NCI-H345 (cell line): ENCODE measurements at places on chromosomes 2 and 18.

- DNase-seq = no peak
Measured at GRCh38 chr2:100470898-100471514, 724 bp downstream of the NMS start.

DNA sequence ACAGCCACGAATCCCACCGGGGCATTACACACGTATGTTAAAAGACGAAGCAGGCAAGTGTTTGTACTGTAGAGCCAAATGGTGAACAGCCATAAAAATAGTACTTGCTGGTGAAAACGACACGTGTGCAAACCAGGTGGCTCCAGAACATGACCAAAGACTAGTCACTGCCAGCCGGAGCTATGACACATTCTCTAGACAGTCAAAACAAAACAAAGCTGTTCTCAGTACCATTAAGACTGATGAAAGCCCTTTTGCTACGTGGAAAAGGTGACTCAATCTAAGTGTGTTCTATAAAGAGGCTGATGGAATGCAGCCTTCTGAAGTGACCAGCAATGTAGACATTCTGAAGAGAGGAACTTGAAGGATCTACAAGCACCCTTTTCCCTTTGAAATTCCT is 367.7 kb upstream of the NETO1 start:
- no peak for DNase-seq

- DNase-seq = no peak
Measured at GRCh38 chr2:42932271-42933151, 140.1 kb upstream of the HAAO start.

GRCh38 chr18:8705961-8706790 is 820 bp downstream of the MTCL1 start:
- no peak for DNase-seq

DNA sequence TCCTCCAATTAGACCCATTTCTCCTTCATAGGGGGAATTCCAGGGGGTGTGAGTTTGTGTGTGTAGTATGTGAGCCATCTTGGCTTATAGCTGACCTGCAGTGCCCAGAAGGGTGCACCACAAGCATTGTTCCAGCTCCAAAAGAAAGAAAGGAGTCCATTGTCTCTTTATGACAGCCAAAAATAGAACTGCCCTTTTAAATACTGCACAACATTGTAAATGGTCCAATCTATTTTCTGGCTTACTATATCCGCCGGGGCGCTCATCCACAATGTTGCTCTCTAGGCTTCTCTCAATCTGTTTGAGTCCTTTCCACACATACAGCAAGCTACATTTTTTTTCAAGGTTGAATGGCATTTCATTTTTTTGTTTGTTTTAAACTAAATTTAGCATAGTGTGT is 517.5 kb downstream of the STK39 start:
- peak; percentile 64 for DNase-seq

DNA sequence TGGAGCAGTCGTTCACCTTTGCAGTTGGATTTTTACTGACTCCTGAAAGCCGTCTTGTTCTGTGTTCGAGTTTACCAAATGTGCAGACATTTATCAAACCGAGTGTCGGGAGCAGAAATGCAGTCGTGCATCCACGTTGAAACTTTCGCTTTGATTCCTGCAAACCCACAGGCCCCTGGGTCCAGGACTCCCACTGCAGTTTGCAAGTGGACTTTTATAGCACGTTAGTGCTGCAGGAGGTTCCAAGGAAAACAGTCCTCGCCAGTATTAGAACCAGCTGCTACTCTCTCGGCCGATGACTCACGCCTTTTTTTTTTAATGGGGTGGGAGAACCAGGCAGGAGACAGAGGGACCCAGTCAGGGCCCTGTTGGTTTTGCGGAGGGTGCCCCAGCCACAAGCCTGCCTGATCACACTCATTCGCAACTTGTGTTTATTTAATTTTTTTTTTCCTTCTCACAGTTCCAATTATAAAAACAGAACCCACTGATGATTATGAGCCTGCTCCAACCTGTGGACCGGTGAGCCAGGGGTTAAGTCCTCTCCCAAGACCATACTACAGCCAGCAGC is 90.1 kb downstream of the NFATC1 start:
- no peak for DNase-seq

DNA sequence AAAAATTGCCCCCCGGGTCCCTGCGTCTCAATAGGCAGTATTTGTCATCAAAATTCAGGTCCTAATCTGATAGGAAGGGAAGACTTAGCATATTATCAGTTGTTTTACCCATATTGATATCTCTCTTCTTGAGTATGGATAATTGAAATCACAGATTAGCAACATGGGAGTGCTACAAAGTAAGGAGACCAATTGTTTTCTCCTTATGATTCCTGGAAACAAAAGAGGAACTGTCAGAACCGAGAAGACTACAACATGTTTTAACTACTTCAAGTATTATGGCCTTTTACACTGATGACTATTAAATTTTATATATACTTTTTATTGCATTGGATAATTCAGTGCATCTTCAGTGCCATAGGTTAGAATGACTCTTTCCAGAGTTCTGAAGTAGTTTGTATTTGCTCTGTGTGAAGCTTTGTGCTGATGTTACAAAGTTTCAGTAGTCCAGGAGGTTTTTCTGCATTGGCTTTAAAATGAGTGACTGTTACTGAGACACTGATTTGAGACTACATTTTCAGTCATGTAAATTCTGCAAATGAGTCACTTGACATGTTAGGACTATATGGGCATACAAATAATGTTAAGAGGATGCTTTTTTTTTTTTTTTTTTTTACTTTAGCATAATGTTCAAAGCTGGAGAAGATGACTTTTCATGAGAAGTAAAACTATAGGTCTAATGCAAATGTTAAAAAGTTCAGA is 19.7 kb upstream of the TLK1 start:
- no peak for DNase-seq

DNA sequence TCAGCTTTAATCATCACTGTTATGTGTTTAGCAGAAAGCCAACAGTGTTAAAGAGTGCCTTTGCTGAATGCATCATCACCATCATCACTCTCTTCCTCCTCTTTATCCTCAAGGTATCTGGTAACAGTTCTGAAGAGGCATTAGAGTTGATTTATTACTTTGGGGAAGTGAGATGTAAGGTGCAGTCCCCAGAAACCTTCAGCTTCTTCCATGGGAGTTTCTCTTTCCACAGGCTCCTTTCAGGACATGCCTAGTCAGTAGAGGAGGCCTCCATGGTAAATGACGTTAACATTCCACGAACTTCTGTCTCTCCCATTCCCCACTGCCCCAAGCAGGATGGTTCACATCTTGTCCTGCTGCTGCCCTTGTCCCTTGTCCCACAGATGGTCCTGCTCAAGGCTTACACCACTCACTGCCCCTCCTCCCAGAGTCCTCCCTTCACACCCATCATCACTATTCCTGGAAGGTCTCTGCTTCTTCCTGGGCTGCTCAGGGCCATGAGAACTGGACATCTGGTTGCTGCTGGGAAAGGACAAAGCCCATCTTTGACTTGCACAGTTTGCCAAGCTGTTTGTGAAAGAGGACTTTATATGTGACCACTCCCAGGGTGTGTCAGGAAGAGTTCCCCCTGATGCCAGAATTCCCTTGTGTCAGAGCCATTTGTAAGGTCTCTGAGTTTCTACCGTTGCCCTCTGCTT is 5.3 kb upstream of the REG1A start:
- DNase-seq = no peak

DNA sequence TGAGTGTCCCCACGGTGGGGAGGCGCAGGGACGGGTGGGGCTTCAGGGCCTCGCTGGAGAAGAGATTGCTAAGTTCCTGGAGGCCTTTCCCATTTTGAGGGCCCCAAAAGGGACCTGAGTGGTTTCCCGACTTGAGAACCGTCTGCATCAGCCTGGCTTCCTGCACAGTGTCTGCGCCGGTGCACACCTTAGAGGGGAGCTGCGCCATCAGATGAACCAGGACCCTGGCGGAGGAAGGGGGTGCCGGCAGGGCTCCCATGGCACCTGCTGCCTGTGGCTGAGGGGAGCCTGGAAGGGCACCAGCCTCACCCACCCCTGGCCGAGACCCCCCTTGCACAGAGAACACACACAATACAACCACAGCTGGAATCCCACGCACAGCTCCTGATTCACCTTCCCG is 465.1 kb upstream of the MYT1L start:
- no peak for DNase-seq

- DNase-seq = no peak
Measured at GRCh38 chr2:113174376-113174750, 592 bp downstream of the PSD4 start.

DNA sequence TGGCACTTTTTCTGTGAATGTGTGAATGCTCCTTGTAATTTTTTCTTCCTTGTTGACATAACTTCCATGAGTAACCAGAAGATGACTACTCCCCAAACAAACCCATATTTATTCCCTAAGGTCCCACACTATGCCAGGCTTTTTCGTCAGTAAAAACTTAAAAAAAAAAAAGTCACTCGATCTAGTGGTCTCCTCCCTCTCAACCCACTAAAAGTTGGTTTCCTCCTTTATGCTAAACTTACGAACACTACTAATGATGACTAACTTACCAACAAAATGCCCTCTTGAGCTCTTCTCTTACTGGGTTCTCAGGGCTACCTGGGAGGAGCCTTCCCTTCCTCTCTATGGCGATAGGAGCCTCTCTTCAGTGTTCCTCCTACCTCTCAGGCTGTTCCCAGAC is 18.2 kb downstream of the ACVR1 start:
- DNase-seq = no peak

- no peak for DNase-seq
Measured at GRCh38 chr2:128640166-128640844, 321.6 kb upstream of the HS6ST1 start.

GRCh38 chr2:193523662-193524061 is 1328.9 kb upstream of the TMEFF2 start:
- DNase-seq = no peak

DNA sequence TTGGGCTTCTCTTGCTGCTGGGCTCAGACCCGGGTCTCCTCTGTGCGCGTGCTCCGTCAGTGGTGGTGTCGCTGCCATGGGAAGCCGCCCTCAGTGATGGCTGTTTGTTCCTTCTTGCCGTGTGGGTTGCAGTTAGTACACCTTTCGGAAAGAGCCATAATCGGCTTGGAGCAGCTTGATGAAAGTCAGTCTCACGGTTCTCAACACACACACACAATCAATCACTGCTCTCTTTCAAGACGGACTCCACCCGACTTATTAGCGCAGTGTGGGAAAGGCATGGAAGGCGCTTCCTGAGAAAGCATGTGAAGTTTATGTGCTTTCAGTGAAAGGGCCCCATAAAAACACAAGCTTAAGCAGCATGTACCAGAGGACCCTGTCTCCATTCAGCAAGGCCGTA is 64.1 kb downstream of the SOX11 start:
- DNase-seq = no peak

DNA sequence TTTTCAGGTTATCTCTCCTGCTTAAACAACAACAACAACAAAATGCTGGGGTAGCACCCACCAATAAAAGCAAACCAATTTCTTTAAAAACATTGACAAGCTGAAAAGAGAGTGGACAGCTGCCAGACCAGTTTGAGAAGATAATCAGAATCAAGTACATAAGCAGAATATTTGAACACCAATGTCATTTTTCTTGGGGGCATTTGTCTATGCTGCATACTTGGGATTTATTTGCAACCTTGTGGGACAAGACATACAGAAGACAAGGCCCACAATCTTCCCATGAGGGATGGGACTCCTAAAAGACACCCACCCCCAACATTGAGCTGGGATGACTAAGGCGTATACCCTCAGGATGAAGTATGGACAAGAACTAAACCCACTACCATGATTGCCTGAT is 62.2 kb upstream of the NXPH2 start:
- DNase-seq = no peak

- DNase-seq = no peak
Measured at GRCh38 chr18:63306819-63307550, 12.6 kb downstream of the BCL2 start.

GRCh38 chr2:176099728-176100546 is at the start of gene HOXD12:
HOXD12 (plus strand) TSS chr2:176099795; CDS start chr2:176099802, 7 bp downstream.
- no peak for DNase-seq
